ENCODE measurements at places on chromosomes 13 and 19.
A peak's percentile ranks its signal among the peaks of the same experiment; 100 is the strongest.

DNA sequence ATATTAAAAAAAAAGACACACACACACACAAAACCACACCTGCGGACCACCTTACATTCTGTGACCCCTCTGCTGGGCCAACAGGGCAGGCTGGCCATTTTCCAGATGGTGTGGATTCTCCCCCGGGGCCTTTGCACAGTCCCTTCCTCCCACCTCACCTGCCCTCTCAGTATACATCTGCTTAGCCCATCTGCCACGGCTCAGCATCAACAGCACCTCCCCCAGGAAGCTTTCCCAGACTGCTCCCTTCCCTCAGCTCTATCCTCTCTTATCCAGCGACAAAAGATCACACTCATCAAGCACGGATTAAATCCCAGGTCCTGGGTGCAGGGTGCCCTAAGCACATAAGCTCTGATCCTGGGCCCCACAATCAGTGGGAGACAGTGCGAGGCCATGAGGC is 4.5 kb downstream of the ZNF787 start:
- DNase-seq = no peak

GRCh38 chr13:107817647-107818287 is 397.6 kb downstream of the LIG4 start:
- no peak for DNase-seq

DNA sequence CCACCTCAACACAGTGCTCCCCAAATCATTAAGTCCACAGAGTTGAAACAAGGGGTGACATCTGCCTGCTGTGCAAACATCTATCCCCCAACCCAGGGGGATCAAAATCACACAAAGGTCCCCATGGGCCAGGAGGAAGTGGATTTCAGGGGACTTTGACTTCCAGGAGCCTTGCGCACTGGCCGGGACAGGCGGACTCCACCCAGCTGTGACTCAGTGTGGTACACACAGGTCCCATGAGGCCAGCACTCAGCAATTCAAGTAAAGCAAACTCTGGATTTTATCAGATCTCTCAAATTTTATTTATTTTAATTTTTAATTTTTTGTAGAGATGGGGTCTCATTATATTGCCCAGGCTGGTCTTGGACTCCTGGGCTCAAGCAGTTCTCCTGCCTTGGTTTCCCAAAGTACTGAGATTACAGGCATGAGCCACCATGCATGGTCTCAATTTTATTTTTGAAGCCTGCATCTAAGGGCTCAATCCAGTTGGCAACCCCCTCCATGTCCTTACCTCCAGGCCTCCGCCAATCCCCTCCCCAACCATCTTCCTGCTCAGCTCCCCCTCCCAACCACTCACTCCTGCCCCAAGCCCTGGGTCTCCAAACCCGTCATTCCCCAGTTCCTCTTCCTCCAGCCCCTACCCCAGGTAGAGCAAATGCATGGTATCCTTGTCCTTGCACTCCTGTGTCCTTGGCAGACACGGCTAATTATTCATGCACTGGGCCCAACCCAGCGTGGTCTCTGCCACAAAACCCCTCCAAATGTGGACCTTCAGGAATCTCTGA is 18.2 kb downstream of the ARHGAP33 start:
- DNase-seq = peak; percentile 17

GRCh38 chr19:35184884-35185283 is 30.3 kb downstream of the FXYD5 start:
- DNase-seq = no peak

DNA sequence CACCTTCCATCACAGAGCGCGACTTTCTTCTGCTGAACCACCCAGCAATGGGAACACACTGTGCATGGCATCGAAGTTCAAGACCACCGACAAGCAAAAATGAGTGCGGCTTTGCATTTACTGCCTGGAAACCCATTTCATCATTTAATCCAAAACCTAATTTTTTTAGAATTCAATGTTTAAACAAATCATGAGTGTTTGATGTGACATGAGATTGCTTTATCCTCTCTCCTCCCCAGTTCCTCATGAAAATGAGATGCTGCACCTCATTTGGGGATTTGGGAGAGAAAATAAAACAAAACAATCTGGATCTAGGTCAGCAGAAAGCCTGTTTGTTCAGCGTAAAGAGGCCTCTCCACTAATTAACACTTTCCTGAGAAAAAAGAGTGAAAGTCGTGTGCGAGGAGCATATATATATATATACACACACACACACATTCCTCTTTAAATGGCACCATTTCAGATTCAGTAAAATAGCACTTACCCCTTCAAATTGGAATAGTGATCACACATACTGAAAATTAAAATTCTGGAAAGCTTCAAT is 126.2 kb downstream of the DCT start:
- no peak for DNase-seq

- no peak for DNase-seq
These were observed 24.4 kb downstream of the PLA2G4C start for GRCh38 chr19:48085904-48086864.

DNA sequence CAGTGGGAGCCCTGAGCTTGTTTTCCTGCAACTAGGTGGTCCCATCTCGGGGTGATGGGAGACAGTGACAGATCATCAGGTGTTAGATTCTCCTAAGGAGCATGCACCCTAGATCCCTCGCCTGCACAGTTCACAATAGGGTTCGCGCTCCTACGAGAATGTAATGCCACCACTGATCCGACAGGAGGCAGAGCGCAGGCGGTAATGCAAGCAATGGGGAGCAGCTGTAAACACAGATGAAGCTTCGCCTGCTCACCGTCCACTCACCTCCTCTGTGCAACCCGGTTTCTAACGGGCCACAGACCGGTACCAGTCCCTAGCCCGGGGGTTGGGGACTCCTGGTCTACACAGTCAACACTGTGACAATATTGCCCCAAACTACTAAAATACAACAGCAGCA is 38.8 kb downstream of the CARD8 start:
- no peak for DNase-seq

- DNase-seq = no peak
These were observed at the start of gene TMEM91 for GRCh38 chr19:41376241-41376997. TMEM91 (plus strand) TSS chr19:41376533; CDS start chr19:41378310, 1,777 bp downstream.

DNA sequence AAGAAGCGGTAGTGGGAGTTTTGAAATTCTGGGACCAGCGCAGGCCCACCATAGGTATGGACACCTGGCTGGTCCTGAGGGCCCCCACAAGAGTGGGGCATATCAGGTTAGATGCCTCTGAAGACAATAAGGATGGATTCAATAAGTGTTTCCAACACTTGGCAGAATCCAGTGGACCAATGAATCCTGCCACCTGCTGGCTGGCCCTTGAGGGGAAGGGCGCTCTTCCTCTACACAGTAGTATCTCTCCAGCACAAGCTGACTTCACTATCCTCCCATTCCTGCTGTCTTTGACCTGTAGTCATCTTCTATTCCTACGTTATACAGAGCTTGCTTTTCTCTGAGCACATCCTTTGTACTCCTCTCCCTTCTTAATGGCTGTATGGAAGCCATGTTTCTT is 199.7 kb upstream of the TSHZ3 start:
- DNase-seq = peak; percentile 70

GRCh38 chr13:26067601-26068000 is 15.8 kb upstream of the SHISA2 start:
- no peak for DNase-seq

DNA sequence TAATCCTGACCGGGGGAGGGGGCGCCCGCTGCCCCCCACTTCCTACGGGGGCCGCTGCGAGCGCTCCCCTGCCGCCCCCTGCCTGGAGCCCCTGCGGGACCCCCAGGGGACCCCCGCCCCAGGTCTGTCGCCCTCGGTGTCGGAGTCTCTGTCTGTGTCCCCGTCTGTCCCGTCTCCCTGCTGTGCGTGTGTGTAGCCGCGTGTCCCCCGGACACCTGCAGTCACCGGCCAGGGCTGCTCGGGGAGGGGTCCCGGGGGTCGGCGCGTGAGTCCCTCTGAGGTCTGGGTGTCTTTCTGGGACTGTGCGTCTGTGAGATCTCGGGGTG is 7.7 kb upstream of the NFIC start:
- DNase-seq = no peak

- peak; percentile 92 for DNase-seq
These were observed 1.5 kb upstream of the SLC17A7 start for GRCh38 chr19:49442771-49443365.

- DNase-seq = peak; percentile 33
These were observed 1573.3 kb downstream of the PCDH9 start for GRCh38 chr13:65656740-65657329.

GRCh38 chr13:43924549-43925245 is 45.0 kb downstream of the LACC1 start:
- DNase-seq = no peak

DNA sequence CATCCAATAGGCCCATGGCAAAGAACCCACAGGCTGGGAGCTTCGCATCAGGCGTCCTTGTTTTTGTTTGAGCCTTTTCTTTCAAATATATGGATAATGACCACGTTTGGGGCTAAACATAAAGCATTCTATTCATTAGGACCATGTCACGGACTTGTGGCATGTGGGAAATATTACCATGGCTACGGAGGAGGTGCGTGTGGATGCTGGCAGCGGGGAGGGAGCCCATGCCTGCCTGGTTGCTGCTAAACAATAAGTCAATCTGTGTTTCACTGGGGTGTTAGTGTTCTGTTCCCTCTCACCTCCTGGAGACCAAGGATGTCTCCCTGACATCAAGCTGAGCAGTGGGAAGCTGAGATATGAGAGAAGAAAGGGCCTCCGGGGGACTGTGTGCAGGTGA is 121.1 kb downstream of the IRS2 start:
- DNase-seq = no peak

GRCh38 chr19:1929021-1929742 is 11.8 kb upstream of the CSNK1G2 start:
- peak; percentile 74 for DNase-seq

- peak; percentile 28 for DNase-seq
These were observed 299.3 kb downstream of the NDFIP2 start for GRCh38 chr13:79780240-79780639.

DNA sequence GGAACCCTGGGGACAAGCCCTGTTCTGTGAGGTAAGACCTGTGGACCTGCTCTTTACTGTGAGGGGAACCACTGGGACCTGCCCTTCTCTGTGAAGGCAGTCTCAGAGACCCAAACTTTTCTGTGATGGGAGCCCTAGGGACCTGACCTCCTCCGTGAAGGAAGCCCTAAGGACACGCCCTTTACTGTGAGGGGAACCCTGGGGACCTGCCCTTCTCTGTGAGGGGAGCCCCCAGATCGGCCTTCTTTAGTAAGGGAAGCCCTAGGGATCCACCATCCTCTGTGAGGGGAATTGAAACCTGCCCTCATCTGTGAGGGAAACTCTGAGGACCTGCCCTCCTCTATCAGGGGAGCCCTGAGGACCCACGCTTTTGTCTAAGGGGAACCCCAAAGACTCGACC is 343.5 kb downstream of the UQCRFS1 start:
- DNase-seq = no peak

- no peak for DNase-seq
These were observed 2.5 kb upstream of the UBE2M start for GRCh38 chr19:58560921-58561320.

GRCh38 chr13:50389726-50390125 is 374.5 kb downstream of the KCNRG start:
- DNase-seq = no peak

DNA sequence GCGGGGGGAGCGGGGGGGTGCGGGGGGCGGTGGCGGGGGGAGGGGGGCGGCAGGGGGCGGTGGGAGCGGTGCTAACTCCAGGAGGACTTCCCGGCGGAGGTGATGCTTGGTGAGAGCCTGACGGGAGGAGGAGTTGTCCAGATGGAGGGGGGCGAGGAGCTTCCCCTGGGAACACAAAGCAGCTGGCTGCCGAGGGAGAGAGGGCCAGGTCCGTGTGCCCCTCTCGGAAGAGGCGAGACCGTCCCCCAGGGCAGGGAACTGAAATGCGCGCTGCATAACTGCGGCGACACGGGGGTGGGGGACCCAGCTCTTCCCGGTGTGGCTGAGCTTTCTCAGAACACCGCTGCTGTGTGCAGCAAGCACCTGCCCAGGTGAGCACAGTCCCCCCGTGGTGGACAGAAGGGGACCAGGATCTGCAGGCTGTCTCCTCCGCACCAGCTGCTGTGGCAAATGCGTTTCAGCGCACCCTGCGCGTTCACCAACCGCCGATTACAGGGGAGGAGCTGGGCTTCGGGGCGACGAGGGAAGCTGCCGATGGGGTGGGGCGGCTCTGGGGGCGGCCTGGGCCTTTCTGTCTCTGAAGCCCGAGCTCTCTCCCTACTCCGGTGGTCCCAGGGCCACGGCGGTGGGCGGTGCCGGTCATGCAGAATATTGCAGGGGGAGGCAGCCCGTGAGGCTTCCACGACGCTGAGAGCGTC is 54.7 kb upstream of the F7 start:
- DNase-seq = no peak

GRCh38 chr13:24648983-24649687 is 31.1 kb upstream of the ATP12A start:
- DNase-seq = no peak

DNA sequence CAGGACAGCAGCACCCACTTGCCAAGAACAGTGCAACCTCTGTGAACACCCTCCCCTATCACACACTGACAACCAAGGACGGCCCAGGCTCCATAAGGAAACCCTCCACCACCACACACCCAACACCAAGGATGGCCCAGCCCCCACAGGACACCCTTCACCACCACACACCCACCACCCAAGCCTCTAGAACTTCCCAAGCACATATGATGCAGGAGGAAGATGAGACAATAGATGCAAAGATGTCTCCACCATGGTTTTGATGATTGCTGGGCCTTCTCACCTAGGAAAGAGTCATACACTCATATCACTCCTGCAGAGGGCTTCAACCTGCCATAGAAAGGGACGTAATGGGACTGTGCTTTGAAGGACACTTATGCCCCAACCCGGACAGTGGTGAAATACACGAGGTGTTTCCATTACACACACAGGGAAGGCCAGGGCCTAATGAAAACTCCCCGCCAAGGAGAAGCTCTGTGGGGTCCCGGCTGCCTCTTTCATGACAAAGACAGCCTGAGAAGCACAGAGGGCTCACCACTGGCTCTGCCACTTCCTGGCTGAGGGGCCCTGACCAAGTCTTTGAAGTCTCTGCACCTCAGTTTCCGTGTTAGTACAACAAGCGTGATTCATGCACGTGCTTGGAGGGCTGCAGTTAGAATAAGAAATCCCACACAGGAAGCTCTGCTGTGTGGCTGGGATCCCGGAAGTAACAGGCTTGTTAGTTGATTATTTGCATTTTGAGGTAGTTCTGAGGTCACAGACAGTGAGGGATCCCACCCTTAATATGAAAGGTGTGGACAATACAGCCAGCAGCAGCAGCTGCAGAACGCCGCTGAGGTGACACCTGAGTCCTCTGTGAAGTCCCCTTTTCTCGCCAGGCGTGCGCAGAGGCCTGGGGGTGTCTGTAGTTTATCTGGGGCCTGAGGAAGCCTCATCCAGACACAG is 61.9 kb upstream of the ATP12A start:
- DNase-seq = no peak

DNA sequence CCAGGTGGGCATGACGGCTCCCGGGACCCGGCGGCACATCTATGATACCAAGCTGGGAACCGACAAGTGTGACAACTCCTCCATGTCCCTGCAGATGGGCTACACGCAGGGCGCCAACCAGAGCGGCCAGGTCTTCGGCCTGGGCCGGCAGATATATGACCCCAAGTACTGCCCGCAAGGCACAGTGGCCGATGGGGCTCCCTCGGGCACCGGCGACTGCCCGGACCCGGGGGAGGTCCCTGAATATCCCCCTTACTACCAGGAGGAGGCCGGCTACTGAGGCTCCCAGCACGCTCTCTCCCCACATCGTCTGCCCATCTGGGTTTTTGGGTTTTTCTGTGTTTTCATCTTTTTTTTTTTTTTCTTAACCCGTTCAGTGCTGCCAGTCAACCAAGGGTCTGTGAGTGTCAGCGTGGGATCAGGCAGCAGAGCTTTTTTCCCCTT is 2.3 kb upstream of the ABCA7 start:
- DNase-seq = no peak
